ENCODE measurements at places on chromosomes 13 and 19.

- no peak for DNase-seq
These were observed 931 bp downstream of the USP12 start for GRCh38 chr13:27170516-27171243.

- no peak for DNase-seq
These were observed 275.6 kb downstream of the DCLK1 start for GRCh38 chr13:35855531-35856019.

DNA sequence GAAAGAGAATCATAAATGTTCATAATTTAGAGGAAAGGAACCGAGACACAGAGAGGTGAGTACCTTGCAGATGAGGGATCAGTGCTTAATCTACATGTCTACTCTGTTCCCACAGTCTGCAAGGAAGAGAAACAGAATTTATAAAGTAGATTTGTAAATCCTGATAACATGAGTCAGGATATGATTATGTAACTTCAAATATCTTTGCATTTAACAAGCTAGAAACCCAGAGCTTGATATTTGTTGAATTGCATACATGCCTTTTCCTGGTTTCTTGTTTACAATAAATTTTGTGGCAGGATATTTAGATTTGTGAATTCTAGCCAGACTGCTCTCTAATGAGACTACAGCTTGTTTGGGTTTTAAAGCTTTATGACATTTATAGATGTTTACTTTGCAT, 219.2 kb downstream of the ENOX1 start:
- DNase-seq: no peak

DNA sequence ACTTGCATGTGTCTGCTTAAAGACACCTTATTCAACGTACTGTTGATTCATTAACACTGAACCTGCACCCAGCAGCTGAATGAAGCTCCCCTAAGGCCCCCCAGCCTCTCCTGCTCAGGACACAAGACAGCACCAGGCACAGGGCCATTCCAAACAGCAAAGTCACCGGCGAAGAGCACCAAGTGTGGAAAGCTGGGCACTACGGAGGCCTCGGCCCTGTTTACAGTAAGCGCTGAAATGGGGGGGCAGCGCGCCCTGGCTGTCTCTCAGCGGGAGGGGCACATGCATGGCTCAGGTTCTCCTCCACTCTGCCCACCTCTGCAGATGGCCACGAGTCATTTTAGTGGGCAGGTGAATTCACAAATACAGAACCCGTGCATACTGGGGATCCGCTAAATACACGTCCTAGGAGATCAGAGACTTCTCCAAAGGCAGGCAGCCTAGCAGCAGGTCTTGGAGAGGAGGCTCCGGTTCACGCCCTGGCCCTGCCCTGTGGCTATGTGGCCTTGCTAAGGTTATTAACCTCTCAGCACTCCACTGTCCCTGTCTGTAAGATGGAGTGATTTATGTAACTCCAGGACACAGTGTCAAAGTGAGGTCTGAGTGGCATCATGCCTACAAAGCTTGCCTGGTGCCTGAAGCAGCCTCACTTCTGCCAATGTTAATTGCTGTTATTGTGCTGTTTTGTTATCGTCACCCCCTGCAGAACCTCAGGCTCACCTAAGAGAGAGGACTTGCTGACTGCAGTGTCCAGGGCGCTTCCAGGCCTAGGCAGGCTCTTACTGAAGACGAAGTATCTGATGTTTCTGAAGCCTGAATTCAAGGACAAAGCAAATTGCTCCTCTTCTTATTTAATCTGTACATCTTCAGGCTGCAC, 207.4 kb upstream of the SOX1 start:
- no peak for DNase-seq

DNA sequence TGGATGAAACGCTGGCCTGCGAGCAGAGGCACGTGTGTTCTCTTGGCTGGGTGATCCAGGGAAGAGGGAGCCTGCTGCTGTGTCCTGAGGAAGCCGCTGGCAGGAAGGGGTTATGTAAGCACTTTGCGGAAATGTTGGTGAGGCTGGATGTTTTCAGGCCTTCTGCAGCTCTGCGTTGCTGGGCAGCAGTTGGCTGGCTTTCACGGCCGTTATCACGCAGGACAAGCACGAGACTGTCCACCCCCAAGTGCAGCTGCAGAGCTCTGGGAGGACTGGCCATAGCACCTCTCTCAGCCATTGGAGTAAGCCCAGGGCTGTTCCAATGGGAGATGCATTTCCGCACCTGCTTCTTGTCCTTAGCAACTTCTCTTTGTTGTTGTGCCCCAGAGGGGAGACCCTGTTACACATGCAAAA, 146.9 kb upstream of the SOX21 start:
- DNase-seq: no peak

- DNase-seq: no peak
These were observed 44.8 kb upstream of the FLT1 start for GRCh38 chr13:28539625-28540286.

DNA sequence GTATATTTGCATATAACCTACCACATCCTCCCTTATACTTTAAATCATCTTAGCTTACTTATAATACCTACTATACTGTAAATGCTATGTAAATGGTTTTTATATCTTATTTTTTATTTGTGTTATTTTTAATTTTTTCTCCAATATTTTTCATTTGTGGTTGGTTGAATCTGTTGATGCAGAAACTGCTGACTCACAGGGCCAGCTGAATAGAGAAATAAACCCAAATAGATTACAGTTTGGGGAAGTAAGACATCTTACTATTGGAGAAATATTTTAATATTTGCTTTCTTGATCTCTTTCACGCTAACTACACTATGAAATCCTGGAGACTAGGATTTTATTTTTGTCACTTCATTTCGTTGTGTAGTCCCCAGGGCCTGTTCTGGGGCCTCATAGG, 7.1 kb downstream of the SMAD9 start:
- no peak for DNase-seq

- no peak for DNase-seq
These were observed 155.9 kb upstream of the KLF12 start for GRCh38 chr13:74289861-74290773.

GRCh38 chr19:13850910-13851733, 25.8 kb upstream of the NANOS3 start:
- peak; percentile 64 for DNase-seq

GRCh38 chr19:28485292-28485691, 727.7 kb downstream of the UQCRFS1 start:
- DNase-seq: no peak

- DNase-seq: no peak
These were observed 344 bp downstream of the NHLRC3 start for GRCh38 chr13:39038569-39039030.

GRCh38 chr19:50434525-50434924, 1.8 kb downstream of the MYBPC2 start:
- no peak for DNase-seq

GRCh38 chr13:57128909-57129308, 11.8 kb upstream of the PRR20A start:
- DNase-seq: no peak

DNA sequence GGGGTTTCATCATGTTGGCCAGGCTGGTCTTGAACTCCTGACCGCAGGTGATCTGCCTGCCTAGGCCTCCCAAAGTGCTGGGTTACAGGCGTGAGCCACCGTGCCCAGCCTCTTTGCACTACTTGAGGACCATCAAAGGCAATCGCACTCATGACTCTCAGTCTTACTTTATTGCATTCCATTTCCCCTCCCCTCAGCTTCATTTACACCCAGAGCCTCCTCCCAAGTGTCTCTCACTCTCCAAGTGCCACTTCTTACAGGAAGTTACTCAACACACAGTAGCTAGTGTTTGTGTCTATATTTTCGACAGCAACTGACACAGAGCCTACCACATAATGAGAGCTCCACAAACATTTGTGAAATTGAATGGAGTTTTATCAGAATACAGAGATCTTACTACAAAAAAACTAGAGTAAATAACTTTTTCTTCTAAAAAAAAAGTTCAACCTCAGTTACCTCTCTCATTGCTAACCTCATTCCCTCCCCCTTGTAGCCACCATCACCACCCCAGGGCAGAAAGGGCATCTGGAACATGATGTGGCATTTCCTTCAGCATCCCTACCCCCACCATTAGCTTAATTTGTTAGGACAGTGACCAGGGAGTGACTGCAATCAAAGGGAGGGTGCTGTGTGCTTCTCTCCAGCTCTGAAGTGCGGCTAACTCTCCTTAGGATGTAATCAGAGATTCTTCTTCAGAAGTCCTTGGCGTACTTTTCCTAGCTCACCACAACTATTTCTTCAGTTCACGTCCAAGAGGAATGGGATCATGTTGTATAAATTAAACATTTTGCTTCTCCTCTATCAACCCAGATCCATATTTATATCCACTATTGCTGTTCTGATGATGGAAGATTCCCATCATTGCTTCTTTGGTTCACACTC, 17.0 kb upstream of the RUBCNL start:
- DNase-seq: no peak

DNA sequence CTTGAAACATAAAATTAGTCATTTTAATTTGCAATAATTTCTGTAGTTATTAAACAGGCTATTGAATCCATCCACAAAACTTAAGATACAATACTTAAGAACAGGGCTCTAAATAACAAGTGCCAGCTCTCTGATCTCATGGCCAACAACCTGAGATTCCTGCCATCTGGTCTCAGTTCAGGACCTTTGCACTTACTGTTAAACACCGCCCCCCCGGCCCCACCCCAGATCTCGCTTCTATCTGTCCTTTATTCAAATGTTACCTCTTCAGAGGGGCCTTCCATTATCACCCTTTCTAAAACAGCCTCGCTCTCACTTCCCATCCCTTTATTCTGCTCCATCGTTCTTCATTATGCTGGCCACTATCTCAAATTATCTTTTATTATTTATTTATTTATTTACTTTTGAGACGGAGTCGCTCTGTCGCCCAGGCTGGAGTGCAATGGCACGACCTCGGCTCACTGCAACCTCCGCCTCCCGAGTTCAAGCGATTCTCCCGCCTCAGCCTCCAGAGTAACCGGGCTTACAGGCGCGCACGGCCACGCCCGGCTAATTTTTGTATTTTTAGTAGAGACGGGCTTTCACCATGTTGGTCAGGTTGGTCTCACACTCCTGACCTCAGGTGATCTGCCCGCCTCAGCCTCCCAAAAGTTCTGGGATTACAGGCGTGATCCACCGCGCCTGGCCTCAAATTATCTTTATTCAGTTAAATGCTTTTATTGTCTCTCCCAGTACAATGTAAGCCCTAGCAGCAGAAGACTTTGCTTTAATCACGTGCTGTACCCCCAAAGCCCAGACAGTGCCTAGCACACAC, 838 bp upstream of the SNRNP70 start:
- DNase-seq: no peak

DNA sequence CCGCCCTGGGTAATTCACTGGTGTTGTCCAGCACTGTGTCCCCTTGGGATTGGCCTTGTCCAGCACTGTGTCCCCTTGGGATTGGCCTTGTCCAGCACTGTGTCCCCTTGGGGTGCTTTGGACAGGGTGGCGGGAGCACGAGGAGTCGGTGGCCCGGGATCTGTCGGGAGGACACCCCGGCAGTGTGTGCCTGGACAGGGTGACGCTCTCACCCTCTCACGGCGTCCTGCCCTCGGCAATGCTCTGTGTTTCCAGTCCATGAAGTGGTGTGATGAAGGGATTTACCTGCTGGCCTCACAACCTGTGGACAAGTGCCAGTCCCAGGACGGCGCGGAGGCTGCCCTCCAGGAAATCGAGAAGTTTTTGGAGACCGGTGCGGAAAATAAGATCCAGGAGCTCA, 29.9 kb upstream of the F7 start:
- DNase-seq: no peak

DNA sequence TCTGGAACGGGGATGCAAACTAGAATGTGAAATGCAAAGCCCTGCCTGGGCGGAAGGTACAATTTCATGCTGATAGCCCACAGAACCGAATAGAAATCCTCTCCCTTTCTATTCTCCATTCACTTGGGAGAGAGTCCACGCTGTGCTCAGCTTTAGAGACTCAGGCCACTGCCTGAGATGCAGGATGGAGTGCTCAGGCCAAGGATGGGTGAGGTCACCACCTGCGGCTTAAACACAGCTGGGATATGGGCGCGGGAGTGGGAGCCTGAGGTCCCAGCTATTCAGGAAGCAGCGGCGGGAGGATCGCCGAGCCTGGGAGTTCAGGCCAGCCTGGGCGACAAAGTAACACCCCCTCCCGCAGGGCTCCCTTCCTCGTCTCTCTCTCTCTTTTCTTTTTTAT, 446 bp upstream of the ZNF83 start:
- no peak for DNase-seq

GRCh38 chr19:55459551-55459949, 1.9 kb downstream of the ISOC2 start:
- no peak for DNase-seq

DNA sequence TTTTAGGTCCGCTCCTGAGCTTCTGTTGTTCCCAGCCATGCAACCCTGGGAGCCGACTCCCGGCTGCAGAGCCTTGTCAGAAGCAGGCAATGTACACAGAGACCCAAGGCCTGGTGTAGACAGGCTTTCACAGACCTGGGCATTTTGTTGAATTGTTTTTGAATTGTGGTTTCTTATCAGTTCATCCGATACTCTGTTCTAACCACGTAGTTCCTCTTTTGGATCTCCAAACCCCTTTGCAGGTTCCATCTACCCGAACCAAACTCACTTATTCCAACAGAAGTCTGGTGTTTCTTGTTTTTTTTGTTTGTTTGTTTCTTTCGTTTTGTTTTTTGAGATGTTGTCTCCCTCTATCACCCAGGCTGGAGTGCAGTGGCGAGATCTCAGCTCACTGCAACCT, 6.3 kb upstream of the NLRP2 start:
- DNase-seq: no peak

DNA sequence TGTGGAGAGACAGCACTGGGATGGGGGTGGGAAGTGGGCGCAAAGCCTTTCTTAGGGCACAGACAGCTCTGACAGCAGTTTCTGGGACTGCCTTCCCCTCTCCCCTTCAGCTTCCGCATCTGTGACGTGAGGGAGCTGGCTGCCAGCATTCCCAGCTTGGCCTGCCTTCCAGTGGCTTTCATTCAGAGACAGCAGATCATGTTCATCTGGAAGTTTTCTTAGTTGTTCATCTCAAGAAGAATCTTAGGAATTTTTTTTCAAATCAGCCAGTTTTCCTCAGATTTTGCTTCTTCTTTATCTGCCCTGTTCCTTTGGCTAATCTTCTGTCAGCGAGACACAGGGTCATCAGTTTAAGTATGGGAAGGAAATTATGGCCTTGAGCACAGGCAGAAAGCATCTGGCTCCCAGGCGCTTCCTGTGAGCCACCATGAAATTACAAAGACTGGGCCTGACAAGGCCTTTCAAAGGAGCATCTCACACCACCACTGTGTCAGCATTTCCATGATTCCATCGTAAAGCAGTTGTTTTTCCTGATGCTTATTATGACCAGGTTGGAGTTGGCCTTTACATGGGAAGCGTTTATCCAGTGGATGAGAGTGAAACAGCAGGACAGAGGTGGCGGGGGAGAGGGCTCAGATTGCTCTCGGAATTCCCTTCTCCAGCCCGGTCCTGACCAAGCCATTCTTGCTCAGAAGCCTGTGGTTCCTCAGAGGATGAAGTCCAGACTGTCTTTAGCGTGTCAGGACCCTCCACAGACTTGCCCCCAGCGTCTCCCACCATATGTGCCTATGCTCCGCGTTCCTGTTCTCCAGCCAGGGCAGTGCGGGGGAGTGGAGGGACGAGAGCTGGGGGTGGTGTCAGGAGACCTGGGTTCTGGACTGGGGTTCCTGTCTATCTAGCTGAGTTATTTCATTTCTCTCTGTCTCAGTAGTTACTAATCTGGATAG, 43.6 kb downstream of the ARHGAP35 start:
- no peak for DNase-seq

- DNase-seq: no peak
These were observed 112.3 kb downstream of the AKAP11 start for GRCh38 chr13:42384265-42384664.
